Mesenchymal stem cell (in vitro differentiated cells and primary cell): ENCODE measurements at places on chromosomes 3 and 15.

- no peak for DNase-seq
Observed at GRCh38 chr15:33048255-33048654, 146.3 kb downstream of the FMN1 start.

GRCh38 chr3:40771112-40771511 is 246.4 kb downstream of the ZNF621 start:
- no peak for DNase-seq

GRCh38 chr3:177932346-177932745 is 603.9 kb upstream of the KCNMB2 start:
- no peak for DNase-seq

GRCh38 chr3:51350751-51351150 is 34.3 kb upstream of the MANF start:
- DNase-seq, result no peak

- DNase-seq, result no peak
Observed at GRCh38 chr3:70309591-70309990, 2.8 kb downstream of the MDFIC2 start.

DNA sequence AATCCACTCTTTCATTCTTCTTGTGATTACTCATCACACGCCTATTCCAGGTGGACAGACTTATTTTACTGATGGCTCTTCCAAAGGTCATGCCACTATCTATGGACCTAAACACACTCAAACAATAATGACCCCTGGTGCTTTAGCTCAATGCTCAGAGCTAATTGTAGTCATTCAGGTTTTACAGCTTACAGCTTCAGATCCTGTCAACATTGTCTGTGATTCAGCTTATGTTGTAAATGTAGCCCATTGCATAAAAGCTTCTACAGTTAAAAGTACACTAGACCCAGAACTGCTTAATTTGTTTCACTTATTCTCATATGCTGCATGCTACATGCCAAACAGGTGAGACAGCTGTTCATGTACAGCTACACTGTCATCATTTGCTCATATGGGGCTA is 49.2 kb downstream of the LSM3 start:
- DNase-seq, result peak; percentile 49
